ENCODE measurements at places on chromosomes 7 and 10. TPM values are rescaled to one million over a fixed set of nuclear protein-coding genes. Genes with fewer than 3 reads are reported as not detected.

The AEBP1 gene
- 124 TPM for total RNA-seq

The TMEM213 gene
- total RNA-seq: not detected

The GLI3 gene
- 3.1 TPM for total RNA-seq

The C7orf57 gene
- not detected for total RNA-seq

The ZNF736 gene
- 7.7 TPM for total RNA-seq

The CXCL12 gene
- 154 TPM for total RNA-seq

The ANKRD16 gene
- total RNA-seq: 4.3 TPM

The CFTR gene
- total RNA-seq: not detected

The CRHR2 gene
- total RNA-seq: not detected

The INPP5A gene
- 116 TPM for total RNA-seq

The ABCC2 gene
- total RNA-seq: 0.38 TPM

The SGCE gene
- total RNA-seq: 44.6 TPM

The KCND2 gene
- 0.11 TPM for total RNA-seq

The ANKRD1 gene
- 1,154 TPM for total RNA-seq

The GPR37 gene
- total RNA-seq: not detected

The OR2A2 gene
- total RNA-seq: not detected

The CYP3A5 gene
- not detected for total RNA-seq

The CYP2C19 gene
- total RNA-seq: not detected

The TMEM26 gene
- 0.15 TPM for total RNA-seq

The ELMO1 gene
- 18.9 TPM for total RNA-seq

The ASAH2 gene
- 4.5 TPM for total RNA-seq

The HTR7 gene
- total RNA-seq: 0.14 TPM

The GOLGA7B gene
- 7.4 TPM for total RNA-seq

The GIMAP5 gene
- total RNA-seq: 9.3 TPM

The LRRC18 gene
- not detected for total RNA-seq

The SPDYE16 gene
- not detected for total RNA-seq

The OR6V1 gene
- total RNA-seq: not detected

The TASOR2 gene
- 51.7 TPM for total RNA-seq

The PIP gene
- total RNA-seq: not detected

The MSANTD7 gene
- total RNA-seq: 4.6 TPM

The CCDC3 gene
- 24.6 TPM for total RNA-seq

The TRIP6 gene
- total RNA-seq: 34.1 TPM

The LRIT1 gene
- total RNA-seq: not detected

The POLR2J2 gene
- total RNA-seq: 5.1 TPM

The UCN3 gene
- total RNA-seq: not detected

The RAPGEF5 gene
- 21.7 TPM for total RNA-seq

The CREM gene
- 39.9 TPM for total RNA-seq

The PRXL2A gene
- total RNA-seq: 93.2 TPM

The HSPA12A gene
- total RNA-seq: 13.1 TPM

The FXYD4 gene
- not detected for total RNA-seq

The OPALIN gene
- total RNA-seq: not detected

The EN2 gene
- total RNA-seq: 0.11 TPM

The MCM10 gene
- 0.33 TPM for total RNA-seq

The RAB11FIP2 gene
- total RNA-seq: 16.6 TPM

The LRRC4 gene
- 3.5 TPM for total RNA-seq

The CALHM1 gene
- not detected for total RNA-seq

The PRLHR gene
- total RNA-seq: not detected

The AS3MT gene
- 10.0 TPM for total RNA-seq

The HMX2 gene
- not detected for total RNA-seq

The TPK1 gene
- total RNA-seq: 8.4 TPM

The CALY gene
- total RNA-seq: not detected

The KIAA1549 gene
- total RNA-seq: 1.6 TPM

Data from right cardiac atrium (tissue), 5 donors.